Fibroblast of skin of right quadriceps (primary cell): ENCODE measurements at places on chromosomes 1 and 21.

DNA sequence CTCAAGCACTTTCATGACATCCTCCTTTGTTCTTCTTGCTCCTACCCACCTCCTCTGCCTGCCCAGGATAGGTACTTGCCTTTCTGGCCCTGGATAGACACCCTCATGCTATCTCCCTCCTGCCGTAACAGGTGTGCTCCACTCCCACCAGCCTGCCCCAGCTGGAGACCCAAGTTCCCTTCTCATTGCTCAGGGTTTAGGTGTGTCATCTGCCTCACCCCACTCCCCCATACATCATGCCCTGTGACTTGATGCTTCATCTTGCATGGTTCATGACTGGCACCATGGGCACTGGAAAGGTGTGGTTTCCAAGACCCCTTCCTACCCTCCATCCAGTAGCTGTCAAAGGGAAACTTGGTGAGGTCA, 5.9 kb downstream of the RHEX start:
- no peak for DNase-seq

DNA sequence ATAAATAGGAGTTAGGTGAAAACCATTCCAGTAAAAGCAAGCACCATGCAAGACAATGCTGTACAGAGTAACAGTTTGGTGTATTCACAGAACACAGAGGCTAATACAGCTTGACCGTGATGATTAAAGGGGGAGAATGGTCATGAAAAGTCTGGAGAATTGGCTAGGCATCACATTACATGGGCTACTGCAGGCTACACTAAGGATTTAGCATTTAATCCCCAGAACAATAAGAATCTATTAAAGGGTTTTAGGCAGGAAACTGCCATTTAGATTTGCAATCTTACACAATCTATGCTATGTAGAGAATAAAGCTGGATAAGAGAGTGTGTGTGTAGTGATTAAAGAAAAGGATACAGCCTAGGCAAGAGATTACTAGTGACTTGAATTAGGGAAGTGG, 30.6 kb downstream of the HFM1 start:
- no peak for DNase-seq

DNA sequence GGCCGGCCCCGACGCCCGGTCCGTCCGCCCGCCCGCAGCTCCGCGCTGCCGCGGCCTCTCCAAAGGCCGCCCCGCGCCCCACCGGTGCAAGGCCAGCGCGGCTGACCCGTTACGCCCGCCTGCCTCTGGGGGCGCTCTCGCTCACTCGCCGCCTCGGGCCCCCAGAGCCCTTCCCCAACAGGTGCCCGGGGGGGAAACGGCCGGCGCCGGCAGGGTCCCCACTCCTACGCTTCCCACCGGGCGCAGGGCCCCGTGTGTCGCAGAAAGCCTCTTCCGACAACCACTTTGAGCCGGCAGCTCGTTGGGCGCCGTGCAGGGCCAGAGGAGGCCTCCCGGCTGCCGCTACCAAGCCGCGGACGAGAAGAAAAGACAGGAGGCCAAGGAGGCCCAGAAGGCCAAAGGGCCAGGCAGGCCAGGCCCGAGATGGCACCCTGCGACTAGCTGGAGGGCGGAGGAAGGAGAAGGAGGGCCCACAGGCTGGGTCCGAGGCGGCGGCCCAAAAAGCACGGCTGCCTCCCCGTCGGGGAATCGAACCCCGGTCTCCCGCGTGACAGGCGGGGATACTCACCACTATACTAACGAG, 64.9 kb upstream of the FCGR2A start:
- peak; percentile 52 for DNase-seq

DNA sequence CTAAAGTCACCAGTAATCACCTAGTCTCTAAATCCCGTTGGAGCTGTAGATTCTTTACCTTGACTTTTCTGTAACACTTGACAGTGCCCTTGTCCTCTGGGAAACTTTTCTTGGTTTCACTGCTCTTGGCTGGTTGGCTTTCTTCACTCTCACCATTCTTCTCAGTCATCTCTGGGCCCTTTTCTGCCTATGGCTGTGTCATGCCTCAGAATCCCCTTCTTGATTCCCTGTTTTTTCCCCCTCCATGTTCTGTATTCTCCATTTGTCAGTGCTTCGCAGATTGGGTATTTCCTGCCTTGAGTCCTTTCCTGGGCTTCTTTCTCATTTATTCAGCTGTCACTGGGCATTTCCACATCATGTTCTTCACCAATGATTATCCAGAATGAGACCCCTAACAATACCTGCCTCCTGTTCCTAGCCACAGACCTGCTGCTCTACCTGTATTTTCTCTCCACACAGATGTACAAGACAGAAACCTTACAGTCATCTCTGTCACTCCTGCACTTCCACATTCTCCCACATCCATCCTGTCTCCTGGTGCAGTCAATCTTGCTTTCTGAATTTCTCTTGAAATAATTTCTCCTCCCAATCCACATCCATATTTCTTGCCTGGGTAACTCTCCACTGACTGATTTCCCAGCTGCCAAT, 14.7 kb downstream of the UCK2 start:
- no peak for DNase-seq

- DNase-seq: peak; percentile 54
Measured at GRCh38 chr21:27017246-27017645, 50.4 kb upstream of the ADAMTS5 start.

DNA sequence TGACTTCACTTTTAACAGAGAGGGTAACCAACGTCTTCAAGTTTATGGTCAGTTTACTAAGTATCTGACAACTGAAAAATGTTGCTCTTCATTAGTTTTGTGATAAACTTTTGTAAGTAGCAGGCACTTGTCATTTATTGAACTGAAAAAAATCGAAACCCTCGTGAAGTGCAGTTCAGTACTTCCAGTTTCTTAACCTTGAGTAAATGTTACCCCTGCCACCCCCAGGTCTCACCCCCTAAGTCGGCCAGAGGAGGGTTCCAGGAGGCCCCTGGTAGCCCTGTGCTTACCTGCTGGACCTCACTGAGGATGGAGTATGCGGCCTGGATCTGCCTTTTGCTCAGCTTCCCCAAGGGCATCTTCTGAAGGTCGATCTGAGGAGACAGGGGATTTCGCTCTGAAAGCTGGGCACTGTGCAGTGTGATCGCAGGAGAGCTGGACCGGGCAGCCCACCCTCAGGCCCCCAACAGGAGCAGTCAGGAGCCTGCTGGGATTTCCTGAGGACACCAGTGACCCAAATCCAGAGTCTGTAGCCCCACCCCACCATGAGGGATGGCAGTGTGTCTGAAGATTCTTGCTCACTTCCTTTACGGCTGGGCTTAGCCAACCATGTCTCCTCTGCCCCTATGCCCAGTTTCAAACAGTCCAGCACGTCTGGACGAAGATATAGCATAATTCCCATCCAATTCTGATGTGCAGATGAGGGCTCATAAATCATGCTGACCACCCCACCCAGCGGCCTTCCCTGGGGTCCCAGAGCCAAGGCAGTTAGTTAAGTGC, 37.6 kb downstream of the PARP1 start:
- DNase-seq: no peak

GRCh38 chr21:46474382-46474781, 15.7 kb downstream of the DIP2A start:
- DNase-seq: no peak

- DNase-seq: no peak
Measured at GRCh38 chr1:36656271-36656670, 173.6 kb upstream of the CSF3R start.

- DNase-seq: no peak
Measured at GRCh38 chr1:36087233-36088123, 1.2 kb upstream of the ADPRS start.

DNA sequence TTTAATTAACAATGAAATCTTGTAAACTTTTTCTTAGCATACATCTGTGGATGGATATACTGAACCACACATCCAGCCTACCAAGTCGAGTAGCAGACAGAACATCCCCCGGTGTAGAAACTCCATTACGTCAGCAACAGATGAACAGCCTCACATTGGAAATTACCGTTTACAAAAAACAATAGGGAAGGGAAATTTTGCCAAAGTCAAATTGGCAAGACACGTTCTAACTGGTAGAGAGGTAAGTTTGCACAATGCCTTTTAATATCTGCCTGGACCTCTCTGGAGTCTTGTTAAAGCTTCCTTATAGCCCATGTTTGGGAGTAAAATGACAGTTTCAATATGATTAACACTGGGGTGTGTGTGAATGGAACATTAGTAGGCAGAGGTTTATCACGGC, 51.4 kb downstream of the MARK1 start:
- DNase-seq: no peak

- no peak for DNase-seq
Measured at GRCh38 chr21:34878501-34878900, 170.6 kb downstream of the RUNX1 start.

DNA sequence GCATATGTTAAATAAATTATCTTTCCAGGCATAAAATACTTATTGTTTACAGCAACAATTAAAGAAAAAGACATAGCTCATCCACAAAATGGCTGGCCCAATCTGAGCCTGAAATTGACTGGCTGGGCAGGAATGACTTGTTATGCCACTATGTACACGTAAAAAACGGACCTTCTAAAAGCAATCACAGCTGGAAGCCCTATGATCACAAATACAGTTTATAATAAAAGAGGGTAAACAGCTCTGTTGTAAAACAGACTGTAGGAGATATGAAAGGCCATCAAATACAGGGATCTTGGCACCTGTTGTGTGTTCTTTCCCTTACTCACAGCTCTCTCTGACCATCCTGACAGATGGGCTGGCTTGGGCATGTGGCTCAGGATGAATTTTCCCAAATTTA, 70.5 kb upstream of the DMRTA2 start:
- no peak for DNase-seq

GRCh38 chr1:179775009-179775408, 31.9 kb downstream of the FAM163A start:
- DNase-seq: no peak

DNA sequence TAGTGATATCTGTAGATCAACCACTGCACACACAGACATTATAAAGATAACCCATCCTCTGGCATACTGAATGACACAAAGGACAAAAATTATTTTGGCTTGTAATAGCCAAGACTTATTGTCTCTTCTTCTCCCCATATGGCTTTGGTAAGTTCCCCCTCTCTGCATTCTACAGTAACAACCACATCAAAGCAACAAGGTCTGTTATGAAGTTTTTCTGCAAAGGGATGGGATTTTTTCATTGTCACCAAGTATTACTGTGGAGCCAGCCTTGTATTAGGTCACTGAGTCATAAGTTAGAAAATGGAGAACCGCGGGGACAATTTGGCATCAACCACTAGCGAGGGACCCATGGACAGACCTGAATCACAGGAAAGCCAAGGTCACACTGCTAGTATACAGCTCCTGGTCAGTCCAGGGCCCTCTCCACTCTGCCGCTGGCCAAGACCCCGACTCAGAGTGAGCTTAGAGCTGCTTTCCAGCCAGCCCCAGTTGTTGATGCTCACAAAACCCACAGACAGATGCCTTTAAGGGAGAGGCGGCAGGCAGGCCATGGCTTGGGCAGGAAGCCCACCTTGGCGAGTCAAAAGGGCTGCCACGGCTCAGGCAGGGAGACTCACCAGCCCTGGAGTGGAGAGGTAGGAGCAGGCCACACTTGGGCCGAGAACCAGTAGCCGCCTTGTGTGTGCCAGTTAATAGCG, 6.0 kb downstream of the PABPC4 start:
- DNase-seq: no peak

GRCh38 chr1:203839081-203839480, 22.3 kb upstream of the SNRPE start:
- peak; percentile 86 for DNase-seq

DNA sequence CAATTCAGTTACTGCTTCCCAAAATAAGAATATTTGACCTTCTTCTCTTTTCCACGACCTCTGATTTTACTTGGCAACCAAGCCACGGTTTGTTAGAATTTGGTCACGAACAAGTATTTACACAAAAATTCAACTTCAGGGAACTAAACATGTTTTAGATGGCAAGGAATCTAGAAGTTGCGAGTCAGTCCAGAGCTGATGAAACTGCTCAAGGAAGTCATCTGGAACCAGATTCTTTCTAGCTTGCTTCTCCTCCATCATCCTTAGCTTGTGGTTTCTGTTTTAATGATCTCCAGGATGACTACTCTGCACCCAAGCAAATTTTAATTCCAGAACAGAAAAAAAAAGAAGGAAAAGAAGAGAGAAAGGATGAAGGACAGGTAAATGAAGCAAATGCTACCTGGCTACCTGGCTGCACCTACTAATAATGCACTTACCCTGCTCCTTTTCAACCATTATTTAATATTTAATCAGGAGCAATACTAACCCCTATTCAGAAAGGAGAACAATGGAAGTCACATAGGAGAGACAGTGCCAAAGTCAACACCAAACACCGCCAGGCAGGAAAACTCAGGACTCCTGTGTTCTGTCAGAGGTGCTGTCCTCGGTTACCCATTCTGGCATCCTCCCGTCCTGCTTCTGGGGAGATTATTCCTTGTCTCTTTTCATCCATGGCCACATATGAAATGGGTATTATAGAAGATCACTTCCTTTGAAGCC, 54.2 kb upstream of the RGS7 start:
- peak; percentile 41 for DNase-seq

- no peak for DNase-seq
Measured at GRCh38 chr1:88455621-88456256, 228.3 kb upstream of the PKN2 start.

GRCh38 chr1:44747878-44748277, 8.2 kb downstream of the KIF2C start:
- no peak for DNase-seq

- no peak for DNase-seq
Measured at GRCh38 chr1:28323720-28324119, 5.1 kb upstream of the MED18 start.

DNA sequence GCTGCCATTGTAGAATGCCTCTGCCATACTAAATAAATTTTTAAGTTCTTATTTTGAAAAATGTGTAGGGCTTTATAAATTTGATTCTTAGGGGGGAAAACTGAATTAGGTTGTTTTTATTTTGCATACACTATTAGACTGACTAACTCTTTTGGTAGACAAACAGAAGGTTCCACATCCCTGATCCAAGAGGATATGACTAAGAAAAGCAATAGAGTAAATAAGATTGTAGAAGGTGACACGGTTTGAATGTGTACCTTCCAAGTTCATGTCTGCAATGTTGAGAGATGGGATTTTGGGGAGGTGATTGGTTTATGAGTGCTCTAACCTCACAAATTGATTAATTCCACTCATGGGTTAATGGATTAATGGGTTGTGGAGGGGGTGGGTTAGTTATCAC, 127.9 kb downstream of the GLUL start:
- DNase-seq: no peak

GRCh38 chr1:35851132-35851869, 31.7 kb upstream of the AGO1 start:
- peak; percentile 44 for DNase-seq

DNA sequence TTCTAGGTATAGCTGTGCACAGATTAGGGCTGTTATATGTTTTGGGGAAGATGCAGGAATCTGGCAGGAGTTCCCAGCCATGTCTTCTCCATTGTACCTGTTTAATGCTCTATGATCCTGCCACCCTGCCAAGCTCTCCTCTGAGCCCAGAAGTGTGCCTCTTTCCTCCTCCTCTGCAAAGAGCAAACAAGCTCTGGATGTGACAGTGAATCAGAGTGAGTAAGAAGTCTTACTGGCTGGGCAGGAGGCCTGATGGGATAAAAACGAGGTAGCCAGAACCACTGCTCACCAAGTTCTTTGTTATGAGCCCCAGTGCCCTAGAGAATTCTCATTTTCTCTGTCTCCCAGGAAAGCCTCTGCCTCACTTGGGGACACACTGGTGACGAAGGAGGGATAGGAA, 69.0 kb downstream of the BRINP2 start:
- DNase-seq: no peak
